ENCODE measurements at places on chromosomes 7 and 10.

- no peak for DNase-seq
Observed at GRCh38 chr7:154675560-154675959, 327.4 kb downstream of the PAXIP1 start.

- no peak for DNase-seq
Observed at GRCh38 chr10:97736403-97736901, 476 bp upstream of the ZFYVE27 start.

GRCh38 chr10:5560817-5561703, 36.3 kb downstream of the CALML3 start:
- DNase-seq, result no peak

DNA sequence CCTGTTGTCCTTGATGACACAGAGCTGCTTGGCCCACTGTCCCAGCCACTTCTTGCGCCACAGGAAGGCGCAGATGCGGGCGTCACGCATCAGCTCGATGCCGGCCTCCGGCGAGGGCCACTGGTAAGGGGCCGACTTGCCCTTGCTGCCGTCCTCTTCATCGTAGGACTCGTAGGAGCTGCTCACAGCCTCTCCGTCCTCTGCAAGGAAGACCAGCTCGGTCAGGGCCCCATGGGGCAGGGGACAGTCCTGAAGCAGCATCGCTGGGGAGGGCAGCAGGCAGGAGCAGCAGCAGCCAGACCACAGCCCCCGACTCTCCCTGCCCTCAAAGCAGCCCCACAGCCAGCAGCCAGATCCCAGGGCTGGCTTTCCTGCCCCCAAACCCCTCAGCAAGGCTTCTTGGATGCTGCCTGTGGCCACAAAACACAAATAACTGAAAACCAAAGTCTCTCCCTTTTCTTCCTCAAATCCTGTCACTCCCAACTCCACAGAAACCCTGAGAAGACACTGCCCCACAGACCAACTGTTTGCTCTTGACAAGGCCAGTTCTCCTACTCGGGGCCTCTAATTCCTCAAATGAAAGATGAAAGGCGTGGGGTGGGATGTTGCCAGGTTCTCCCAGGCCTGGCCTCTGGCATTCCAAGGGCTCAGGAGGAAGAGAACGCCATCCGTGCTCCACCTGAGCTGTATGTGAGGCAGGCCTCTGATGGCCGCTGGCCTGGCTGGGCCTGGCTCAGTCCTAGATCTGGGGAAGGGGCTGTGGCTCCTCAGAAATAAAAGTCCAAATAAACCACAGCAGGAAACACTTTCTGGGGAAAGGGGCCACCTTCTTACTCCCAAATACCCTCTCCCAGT, 76.7 kb downstream of the VWA2 start:
- DNase-seq, result no peak

GRCh38 chr10:129179245-129179971, 287.6 kb upstream of the MGMT start:
- DNase-seq, result no peak

DNA sequence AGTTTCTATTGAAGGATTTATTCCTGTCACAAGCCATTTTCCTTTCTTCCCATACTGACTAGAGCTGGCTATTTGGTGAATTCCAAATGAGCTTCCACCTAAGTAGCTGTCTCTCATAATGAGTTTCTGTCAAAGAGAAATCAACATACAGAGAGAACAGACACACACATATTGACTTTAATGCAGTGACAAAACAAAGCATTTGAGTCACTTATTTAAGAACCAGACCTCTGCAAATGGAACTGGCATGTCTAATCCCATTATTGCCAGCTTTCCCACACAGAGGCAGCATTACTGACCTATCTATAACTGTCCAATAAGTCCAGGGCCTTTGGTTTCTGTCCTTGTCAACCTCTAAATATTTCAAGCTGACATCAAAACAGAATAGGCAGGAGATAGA, 179.3 kb upstream of the CSTF2T start:
- no peak for DNase-seq

DNA sequence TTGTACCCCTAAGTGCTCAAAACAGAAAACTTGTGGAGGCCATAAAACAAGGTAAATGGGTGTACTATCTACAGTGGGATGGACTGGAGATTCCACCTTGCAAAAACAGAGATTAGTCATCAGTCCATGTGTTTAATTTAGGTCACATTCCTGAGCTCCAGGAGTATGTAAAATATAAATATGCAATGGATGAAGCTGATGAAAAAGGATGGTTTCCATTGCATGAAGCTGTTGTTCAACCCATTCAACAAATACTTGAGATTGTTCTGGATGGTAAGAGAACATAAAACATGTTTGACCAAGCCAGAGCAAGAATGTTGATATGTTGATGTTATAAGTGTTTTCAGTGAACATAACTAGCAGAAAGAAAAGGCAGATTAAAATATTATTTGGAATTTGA, 14.6 kb downstream of the ASB15 start:
- DNase-seq, result no peak

- DNase-seq, result no peak
Observed at GRCh38 chr10:23379686-23380085, 35.1 kb upstream of the C10orf67 start.

DNA sequence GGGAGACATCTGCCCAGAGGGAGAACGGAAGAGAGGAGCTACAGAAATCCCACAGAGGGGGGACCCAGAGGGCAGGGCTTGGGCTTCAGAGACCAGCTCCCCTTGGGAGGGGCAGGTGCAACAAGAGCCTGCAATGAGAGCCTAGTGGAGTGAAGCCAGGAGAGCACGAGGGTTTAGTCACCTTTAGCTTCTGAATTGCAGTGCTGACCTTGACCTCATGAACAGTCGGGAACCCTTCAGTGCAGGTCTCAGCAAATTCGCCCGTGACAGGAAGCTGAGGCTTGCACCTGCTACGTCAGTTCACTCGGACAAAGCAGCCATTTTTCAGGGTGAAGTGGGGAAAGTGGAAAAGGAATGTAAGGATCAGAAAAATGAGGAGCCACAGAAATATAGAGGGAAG, 306.8 kb upstream of the CDC14C start:
- no peak for DNase-seq

DNA sequence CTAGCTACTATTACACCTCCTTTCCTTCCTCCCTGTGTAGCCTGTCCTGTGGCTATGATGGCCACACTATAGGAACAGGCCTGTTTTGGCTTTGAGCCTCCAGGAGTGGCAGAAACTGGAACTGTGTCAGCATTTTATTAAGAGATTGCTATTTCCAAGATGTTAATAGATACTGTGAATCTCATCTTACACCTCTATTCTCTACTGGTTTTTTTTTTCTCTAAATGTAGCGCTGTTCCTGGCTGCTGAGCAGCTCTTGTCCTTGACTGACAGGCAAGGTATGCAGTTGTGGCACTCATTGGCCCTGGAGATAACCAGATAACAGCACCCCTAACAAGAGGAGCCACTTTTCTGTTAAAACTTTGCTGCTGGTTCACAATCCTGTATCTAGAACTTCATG, 119.5 kb downstream of the EXOC4 start:
- DNase-seq, result no peak

GRCh38 chr7:127894588-127894987, 136.6 kb downstream of the LRRC4 start:
- no peak for DNase-seq

DNA sequence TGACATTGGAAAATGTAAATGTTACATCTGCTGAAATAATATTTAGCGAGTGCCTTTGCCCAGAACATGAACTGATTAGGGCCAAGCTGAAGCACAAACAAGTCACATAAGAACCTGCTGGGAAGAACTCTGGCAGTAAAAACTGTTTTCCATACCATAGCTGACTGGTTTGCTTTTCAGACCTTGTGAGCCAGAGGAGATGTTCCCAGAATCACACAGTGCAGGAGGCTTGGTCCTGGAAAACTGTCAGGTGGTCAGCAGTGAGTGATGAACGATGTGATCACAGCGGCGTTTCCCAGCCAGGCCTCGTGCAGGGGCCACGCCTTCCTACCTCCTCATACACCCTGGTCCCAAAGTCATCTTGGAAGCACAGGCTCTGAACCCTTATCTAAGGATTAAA, 164.2 kb upstream of the EEPD1 start:
- DNase-seq, result no peak

DNA sequence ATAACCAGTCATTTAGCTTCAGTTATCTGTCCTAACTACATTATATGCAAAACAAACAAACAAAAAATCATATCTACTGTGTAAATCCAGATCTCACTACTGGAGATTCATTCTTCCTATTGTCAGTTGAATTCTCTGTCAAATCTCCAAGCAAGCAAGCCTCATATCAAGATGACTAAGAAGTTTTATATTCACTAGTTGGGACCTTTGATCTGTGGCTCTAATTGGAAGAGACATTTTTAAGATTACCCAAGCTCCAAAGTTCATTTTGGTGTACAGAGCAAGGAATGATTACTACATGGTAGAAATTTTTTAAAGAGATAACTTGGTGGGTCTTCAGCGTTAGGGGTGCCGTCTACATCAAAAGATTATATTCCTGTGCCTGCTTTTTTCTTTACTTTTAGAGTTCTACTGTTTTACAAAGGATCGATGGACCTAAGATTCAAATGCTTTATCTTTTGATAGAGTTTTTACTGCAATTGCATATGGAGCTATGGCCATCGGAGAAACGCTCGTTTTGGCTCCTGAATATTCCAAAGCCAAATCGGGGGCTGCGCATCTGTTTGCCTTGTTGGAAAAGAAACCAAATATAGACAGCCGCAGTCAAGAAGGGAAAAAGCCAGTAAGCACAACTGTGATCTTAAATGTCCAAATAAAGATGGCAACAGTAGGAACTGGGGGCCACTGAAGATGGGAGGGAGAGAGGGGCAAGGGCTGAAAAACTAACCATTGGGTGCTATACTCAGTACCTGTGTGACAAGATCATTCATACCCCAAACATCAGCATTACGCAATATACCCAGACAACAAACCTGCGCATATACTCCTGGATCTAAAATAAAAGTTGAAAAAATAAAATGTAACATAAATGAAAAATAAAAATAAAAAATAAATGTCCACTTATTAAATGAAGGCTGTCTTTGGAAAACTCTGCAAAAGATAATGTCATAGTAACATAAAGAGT, 47.9 kb downstream of the SP8 start:
- no peak for DNase-seq

DNA sequence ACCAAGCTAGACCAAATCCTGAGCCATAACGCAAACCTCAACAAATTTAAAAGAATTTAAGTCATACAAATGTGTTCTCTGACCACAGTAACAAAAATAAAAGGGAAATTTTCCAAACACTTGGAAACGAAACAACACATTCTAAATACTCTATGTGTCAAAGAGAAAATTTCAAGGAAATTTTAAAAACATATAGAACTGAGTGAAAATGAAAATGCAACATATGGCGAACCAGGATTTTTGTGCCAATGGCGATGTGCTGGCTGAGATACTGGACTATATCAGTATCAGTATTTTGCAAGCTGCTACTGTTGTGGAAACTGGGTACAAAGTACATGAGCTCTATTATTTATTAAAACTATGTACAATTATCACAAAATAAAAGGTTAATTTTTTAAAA, 34.1 kb downstream of the KNDC1 start:
- DNase-seq, result no peak

GRCh38 chr10:100829097-100829870, 83.5 kb upstream of the SLF2 start:
- DNase-seq, result no peak

DNA sequence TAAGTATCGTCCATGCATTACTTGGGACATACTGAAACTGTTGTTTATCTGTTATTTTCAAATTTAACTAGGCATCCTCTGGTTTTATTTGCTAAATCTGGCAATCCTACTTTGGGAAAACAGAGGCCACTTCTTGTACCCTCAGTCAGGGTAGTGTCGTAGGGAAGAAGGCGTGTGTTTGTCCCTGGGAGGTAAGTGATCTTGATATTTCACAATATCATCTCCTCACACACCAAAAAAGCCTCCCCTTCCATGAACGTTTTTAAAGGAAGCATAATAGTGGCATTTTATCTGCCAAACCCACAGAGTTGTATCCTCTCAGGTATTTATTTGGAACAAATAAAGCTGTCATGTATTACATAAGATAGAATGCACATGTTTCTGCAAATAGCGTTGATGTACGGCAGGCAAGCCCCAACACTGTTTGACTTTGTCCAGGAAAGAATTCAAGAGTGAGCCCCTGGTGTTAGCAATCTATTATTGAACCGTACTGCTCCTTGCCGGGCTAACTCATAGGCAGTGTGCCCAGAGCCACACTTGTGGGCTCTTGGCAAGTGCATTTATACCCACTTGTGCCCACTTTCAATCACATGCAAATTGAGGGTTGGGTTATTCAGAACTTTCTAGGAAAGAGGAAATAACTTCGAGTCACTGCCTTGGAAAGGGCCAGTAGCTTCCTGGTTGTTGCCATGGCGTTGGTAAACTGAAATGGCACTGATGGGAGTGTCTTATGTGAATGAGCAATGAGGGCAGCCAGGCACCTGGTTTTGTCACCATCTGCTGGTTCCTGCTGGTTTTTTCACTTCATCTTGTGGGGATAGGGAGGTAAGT, 266.0 kb downstream of the USP6NL start:
- no peak for DNase-seq

Measured in stimulated activated CD4-positive, alpha-beta T cell treated with anti-CD3 and anti-CD28 coated beads, Interleukin-12 subunit alpha, Interleukin-12 subunit beta, amount 100 ng/mL, for 48 hours (primary cell).